ENCODE measurements at places on chromosomes 6 and 20. TPM values are rescaled to one million over a fixed set of nuclear protein-coding genes. Genes with fewer than 3 reads are reported as not detected.

DNA sequence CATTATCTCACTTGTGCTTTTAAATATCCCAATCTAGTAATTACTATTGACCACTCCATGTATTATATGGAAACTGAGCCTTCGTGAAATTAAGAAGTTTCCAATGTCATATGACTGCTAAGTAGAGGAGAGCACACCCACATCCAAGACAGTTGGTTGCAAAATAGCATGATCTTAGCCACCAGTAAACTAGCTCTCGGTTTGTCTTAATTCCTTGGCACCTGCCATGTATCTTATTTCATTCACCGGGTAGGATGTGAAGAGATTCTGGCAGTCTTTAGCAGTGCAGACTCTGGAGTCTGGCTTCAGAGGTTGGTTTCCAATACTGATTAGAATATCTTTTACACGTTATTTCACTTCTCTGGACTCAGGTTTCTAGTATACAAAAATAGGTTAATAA lies 270.3 kb downstream of the LAMA2 start:
- DNase-seq = no peak

GRCh38 chr20:23086056-23086566 lies at the start of gene CD93:
TSS of gene CD93 (minus strand) at chr20:23086324. CDS start at chr20:23086192, 132 bp downstream.
- DNase-seq = peak; percentile 90

Gene SIGLEC1
- 41.1 TPM for total RNA-seq

Gene FERMT1
- total RNA-seq = not detected

Gene PAX1
- total RNA-seq = not detected

DNA sequence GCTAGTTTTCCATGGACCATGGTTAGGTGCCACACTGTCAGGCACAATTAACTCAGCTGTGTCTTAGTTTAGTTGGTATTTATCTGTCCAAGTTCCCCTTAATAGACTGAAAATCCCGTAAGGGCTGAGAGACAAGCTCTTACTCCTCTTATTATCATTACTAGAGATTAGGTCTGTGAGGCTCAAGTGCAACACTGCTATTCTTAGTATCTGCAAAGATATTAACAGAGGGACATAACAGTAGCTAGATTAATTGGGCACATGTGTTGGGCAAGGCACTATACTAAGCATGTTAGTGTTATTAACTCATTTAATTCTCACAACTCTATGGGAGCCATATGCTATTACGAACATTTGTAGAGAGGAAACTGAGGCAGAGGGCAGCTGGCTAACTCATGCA lies 137.3 kb downstream of the VEGFA start:
- DNase-seq = no peak

Gene NRN1
- total RNA-seq = 15.9 TPM

GRCh38 chr6:26016245-26016962 lies 53.8 kb downstream of the TRIM38 start:
- DNase-seq = no peak

Gene BMP5
- total RNA-seq = 0.32 TPM

DNA sequence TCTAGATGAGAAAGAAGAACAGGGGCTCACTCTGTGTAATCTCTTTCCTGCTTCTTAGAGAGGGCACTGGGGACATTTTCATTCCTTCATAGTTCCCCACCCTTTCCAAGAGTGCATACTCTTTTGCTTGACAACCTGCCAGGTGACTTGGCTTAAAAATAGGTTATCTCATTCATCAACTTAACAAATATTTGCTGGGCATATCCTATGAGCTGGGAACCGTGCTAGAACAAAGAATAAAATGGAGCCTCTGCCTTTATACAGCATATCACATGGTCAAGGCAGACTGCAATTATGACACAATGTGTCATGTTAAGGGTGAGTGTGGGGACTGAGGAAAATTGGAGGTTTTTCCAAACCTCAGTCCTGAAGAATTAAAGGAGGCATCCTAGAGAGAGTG lies 209.8 kb upstream of the FOXA2 start:
- DNase-seq = no peak

Gene GCM1
- total RNA-seq = 0.10 TPM

Gene LAMA4
- total RNA-seq = 248 TPM

GRCh38 chr6:43680308-43681200 lies 7.0 kb downstream of the MRPS18A start:
- DNase-seq = peak; percentile 48

Gene PCSK2
- total RNA-seq = 0.32 TPM

Gene BANF2
- total RNA-seq = not detected

Gene BPIFA1
- total RNA-seq = not detected

DNA sequence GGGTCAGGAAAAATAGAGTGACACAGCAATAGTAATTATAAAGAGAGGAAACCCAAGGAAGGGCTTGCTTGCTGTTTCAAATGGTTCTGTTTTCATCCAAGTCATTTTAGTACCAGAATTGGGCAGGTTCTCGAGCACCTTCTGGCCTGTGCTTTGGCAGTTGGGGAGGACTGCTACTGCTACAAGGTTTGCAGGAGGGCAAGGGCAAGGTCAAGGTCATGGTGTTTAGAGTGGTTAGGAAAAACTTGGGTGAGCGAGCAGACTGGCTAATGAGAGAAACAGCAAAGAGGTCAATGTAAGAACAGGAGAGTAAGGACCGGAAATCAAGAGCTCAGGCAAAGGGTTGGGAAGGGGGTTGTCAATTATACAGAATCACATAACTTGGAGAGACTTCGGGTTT lies 164.5 kb downstream of the CDK19 start:
- no peak for DNase-seq

Gene FAM184A
- 4.5 TPM for total RNA-seq

All from posterior vena cava (tissue), 2 donors.